Amniotic stem cell (primary cell): ENCODE measurements at places on chromosomes 2 and 18.

- no peak for DNase-seq
Measured at GRCh38 chr2:24508878-24509277, 17.8 kb downstream of the NCOA1 start.

GRCh38 chr2:108919571-108920373 is 69.2 kb downstream of the EDAR start:
- DNase-seq = no peak

DNA sequence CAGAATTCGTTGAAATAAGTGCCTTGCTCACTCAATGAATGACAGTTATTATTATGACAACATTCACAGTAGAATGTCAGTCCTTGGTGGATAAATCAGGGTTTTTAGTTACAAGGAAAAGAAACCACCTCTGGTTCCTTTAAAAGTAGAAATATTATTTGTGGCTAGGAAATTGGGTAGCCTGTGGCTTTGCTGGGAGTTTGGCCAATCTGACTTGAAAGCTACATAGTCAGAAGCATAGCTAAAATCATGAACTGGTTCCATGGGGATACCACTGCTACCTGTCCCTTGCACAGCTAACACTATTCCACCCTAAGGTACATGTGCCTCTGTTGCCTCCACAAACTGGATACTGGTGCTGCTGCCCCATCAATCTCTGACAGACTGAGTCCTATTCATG is 12.8 kb upstream of the SMCHD1 start:
- DNase-seq = no peak

DNA sequence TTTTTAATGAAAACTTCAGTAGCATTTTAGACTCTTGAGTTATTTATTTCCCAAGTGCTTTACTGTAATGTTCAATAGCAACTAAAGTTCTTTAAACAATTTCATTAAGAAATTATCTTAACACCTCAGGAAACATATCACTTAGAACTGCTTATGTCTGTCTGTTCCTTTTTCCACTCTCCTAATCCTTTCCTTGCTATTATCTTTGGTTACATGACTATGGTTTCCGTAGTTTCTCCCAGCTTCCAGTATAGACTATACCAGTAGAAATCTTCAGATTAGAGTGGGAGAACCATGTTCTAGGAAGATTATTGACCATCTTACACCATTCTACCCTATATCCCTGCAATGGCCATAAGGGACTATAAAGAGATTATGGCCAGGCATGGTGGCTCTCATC is 280.0 kb downstream of the EXOC6B start:
- no peak for DNase-seq

GRCh38 chr2:55282110-55282917 is 13.3 kb upstream of the MTIF2 start:
- DNase-seq = peak; percentile 6

DNA sequence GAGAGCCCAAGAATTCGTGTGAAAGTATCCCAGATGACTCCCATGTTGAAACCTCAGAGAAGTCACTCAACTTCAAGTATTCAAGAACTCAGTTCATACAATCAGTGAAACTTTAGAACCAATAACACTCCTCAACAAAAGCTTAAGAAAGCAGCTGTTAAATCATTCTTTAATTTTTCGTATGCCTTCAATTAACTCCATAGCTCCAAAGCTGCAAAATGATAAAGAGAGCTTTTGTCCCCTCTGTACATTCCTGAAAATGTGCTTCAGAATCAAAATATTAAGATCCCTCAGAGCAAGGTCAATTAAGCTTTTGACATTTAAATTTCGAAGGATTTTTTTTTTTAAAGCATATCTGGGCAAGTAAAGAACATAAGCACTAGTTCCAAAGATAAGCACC is 4.7 kb downstream of the COBLL1 start:
- no peak for DNase-seq

GRCh38 chr2:7007846-7008741 is 90.9 kb downstream of the RNF144A start:
- DNase-seq = no peak
